Fibroblast of skin of right biceps (primary cell): ENCODE measurements at places on chromosomes 1 and 21.

- DNase-seq: no peak
These were observed 309.5 kb downstream of the NPHP4 start for GRCh38 chr1:5682626-5683225.

- peak; percentile 71 for DNase-seq
These were observed 8.2 kb downstream of the ACADM start for GRCh38 chr1:75732703-75733102.

DNA sequence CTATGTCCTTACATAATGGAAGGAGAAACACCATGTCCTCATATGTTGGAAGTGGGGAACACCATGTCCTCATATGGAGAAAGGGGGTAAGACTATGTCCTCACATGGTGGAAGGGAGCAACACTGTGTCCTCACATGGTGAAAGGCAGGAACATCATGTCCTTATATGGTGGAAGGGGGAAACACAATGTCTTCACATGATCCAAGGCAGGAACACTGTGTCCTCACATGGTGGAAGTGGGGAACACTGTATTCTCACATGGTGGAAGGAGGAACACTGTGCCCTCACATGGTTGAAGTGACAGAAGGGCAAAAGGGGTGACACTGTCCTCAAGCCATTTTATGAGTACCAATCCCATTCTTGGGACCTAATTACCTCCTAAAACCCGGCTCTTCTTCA is 146.3 kb upstream of the ETV3 start:
- no peak for DNase-seq

- DNase-seq: peak; percentile 94
These were observed 38.8 kb downstream of the TBX15 start for GRCh38 chr1:118949315-118949714.

- no peak for DNase-seq
These were observed 158.2 kb upstream of the KLHDC7A start for GRCh38 chr1:18322368-18323032.

DNA sequence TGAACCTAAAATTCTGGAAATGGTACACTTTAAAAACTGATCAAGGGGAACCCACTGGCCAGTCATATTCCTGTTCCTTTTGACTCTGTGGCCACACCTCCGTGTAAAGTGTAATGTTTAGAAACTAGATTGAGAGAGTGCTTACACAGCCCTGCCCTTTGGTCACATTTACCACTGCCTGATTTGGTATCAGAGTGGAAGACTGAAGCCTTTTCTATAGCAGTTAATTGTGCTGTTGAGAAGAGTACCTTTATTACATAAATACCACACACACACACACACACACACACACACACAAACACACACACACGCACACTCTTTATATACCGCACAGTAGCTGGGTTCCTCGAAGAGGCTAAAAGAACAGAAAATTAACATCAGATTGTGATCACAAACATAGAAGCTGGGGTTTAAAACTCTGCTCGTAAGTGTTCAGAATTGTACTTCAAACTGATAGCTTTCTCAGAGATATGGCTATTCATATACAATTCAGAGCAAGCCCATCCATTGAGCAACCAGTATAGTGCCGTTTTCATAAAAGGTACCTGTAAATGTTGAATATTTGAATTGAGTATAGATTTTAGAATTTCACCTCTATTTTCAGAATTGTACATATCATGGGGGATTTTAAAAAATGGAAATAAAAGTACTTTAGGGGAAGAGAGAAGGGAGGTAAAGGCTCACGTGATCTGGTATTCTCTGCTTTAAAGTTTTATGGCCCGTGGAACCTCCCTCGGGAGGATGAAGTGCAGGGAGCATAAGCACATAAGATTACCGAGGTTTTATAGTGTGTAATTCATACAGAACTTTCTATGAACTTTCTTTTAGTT is 37.5 kb downstream of the CAMTA1 start:
- DNase-seq: no peak

DNA sequence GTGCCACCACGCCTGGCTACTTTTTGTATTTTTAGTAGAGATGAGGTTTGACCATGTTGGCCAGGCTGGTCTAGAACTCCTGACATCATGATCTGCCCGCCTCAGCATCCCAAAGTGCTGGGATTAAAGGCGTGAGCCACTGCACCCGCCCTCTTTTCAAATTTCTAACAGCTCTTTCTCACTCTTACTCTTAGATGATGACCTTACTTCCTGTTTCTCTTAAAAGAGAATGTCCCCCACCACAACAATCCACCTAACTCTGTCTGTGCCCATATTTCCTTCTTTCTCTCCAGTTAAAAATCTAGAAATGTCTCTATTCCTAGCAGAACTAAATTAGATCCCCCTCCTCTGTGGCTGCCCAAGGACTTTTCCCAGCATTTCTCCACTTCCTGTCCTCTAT is 46.6 kb upstream of the RGS2 start:
- no peak for DNase-seq
